Right lung (tissue), 10 donors: ENCODE measurements at places on chromosomes 5 and 9.

- DNase-seq = no peak
These were observed 395.9 kb downstream of the PSAT1 start for GRCh38 chr9:78692871-78693270.

DNA sequence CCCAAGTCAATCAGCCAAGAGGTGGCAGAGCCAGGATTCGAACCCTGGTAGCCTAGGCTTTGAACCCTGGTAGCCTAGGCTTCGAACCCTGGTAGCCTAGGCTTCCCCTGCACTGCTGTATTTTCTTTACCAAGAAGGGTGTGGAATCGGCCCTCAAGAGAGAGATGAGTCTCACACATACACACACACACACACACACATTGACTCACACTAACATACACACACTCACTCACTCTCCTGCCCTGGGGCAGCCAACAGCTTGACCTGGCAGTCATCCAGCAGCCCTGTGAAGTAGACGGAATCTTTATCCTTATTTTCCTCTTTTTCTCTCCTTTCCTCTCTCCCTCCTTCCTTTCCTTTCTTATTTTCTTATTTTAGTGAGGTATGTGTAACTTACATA lies 55.4 kb upstream of the RPL26L1 start:
- no peak for DNase-seq

DNA sequence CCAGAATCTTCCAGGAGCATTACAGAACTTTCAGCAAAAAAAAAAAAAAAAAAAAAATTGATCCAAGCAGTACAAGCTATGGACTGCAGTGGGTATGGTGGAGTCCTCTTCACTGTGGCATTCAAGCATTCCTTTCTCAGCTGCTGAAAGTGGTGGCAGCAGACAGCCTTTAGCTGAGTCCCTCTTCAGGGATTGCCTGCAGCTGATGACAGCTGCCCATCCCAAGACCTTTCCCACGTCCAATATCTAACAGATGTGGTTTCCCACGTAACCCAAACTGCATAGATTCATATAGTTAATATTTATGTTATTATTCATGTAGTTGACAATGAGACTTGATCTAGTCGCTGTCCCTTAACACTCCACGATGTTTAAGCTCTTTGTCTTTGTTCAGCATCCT lies 475.9 kb downstream of the TLE1 start:
- DNase-seq = no peak

DNA sequence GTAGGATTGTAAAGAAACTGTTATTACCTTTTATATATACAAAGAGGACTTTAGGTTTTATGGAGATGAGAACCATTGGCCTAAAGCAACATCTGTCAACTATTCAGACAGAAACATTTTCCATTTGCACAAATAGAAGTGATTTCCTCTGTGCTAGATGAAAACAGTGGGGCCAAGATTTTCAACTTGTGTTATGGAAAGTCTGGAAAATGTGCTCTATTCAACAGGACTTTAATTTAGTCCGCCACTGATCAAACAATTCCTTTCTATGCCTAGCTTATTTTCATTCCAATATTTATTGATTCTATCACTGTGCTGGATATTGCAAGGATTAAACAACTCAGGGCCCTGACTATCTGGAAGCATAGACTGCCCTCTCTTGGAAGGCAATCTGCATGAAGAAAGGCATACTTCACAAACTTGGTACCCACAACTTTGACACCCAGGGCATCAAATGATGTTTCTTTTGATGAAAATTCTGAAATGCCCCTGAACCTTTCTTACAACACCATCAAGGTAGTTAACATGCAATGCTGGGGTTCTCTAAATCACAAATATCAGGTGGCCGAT lies 126.6 kb upstream of the HMHB1 start:
- no peak for DNase-seq

DNA sequence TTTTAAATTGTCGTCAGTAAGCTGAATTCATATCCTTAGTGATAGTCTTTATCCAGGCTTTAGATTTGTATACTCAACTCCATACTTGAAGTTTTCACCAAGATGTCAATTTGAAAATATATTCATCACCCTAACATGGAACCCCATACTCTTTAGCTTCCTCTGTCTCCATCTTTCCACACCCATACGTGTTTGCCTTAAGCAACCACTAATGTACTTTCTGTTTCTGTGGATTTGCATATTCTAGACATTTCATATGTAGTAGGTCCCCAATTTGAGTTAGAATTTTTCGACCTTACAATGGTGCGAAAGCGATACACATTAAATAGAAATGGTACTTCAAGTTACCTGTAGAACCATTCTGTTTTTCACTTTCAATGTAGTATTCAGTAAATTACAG lies 65.2 kb downstream of the NSD1 start:
- no peak for DNase-seq

DNA sequence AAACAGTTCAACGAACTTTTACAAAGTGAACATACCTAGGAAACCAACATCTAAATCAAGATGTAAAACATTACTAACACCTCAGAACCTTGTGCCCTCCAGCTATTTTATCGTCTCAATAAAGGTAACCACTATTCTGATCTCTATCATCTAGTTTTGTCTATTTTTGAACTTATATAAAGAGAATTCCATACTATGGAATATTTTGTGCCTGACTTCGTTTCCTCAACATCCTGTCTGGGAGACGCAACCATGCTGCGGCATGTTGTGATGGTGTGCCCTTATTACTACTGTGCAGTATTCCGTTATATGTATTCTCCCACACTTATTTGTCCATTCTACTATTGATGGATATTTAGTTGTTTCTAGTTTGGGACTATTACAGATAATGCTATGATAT lies 99.2 kb downstream of the NR6A1 start:
- DNase-seq = no peak

- no peak for DNase-seq
These were observed 60.4 kb upstream of the RGMB start for GRCh38 chr5:98713027-98713426.

DNA sequence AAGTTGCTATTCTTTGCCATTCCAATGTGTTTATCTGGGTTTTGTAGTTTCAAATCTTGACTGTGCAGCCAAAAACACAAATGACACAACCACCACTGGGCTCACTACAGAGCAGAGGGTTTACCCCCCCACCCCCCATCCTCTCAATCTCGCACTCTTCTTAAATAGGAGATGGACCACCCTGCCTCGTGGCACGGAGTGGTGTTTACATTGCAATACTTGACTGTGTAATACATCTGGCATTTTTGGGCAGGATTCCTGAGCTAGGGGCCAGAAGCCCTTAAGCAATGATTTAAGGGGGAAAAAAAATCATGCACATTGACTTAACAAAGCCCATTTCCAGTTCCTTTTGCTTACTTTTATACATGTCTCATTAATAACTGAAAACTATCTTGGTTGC lies 19.0 kb downstream of the PTCH1 start:
- peak; percentile 92 for DNase-seq

DNA sequence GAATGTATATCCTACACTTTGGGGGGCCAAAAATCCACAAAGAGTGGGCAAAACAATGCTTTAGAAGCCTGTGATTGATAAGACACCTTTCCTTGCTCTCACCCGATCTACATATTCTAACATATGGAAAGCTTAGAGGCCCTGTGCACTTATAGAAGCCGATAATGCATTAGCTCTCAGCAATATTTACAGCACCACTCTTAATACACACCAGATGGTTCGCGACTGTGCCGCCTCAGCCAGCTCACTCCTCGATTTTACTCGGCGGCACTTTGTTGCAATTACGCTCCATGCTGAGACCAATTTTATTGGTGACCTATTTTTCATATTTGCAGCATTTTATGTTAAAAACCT lies 18.8 kb downstream of the NR2F1 start:
- no peak for DNase-seq

GRCh38 chr9:121698627-121699570 lies 47.5 kb downstream of the DAB2IP start:
- peak; percentile 55 for DNase-seq

GRCh38 chr5:93299681-93300308 lies 281.2 kb downstream of the NR2F1-AS1 start:
- no peak for DNase-seq

- no peak for DNase-seq
These were observed 58.1 kb downstream of the EBF1 start for GRCh38 chr5:159041444-159042198.

DNA sequence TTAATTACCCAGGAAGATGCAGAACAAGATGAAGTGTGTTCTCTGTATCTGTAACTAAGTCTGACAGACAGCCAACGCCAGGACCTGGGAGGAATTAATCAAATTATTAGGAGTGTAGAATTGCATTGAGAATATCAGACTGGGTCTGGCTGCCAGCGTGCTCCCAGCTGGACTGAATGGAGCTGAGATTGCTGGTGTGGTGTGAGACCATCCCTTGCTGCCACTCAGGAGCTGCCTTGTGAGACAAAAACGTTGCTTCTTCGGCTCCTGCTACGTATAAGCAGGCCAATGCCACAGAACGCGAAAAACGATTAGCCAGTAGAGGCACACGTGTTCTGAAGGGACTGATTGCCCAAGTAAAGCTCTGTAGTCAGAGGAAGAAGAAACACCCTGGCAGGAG lies 66.8 kb downstream of the AMBP start:
- no peak for DNase-seq

DNA sequence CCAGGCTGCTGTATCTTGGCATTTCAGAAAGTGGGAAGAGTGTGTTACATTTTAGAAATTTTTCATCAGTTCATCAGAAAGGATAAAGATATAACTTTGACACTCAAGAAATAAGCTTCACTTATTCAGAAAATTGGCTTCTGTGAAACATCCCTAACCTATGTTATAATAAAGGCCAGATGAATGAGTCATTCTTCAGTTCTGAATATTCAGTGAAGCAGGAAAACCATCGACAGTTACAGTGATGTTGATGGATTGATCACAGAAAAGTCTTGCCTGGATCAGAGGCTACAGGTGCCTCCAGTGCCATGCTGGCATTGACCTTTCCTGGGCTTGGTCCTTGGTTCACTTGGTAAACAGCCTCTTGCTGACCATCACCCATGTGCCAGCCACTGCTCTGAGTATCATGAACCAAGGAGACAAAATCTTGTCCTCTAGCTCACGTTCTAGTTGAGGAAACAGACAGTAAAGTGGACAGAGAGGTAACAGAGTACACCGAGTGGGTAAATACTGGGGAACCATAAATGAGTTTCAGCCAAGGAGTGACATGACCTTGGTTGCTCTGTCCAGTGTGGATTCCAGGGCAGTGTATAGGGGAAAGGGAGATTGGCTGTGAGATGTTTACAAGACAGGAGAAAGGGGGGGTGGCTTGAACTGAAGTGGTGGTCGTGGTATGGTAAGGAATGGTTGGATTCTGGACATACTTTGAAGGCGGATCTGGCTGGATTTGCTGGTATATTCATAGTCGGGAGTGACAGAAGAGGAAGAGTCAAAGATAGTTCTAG lies 98.6 kb downstream of the AMBP start:
- DNase-seq = no peak

GRCh38 chr9:133740911-133741310 lies 2.8 kb upstream of the SARDH start:
- no peak for DNase-seq

GRCh38 chr5:77167063-77167462 lies 43.4 kb upstream of the PDE8B start:
- DNase-seq = no peak

GRCh38 chr9:135310134-135310533 lies 169.4 kb upstream of the PPP1R26 start:
- DNase-seq = no peak

- DNase-seq = no peak
These were observed 25.2 kb upstream of the MAP1B start for GRCh38 chr5:72082048-72082447.

- DNase-seq = no peak
These were observed 5.8 kb upstream of the JAK2 start for GRCh38 chr9:4979239-4979638.

DNA sequence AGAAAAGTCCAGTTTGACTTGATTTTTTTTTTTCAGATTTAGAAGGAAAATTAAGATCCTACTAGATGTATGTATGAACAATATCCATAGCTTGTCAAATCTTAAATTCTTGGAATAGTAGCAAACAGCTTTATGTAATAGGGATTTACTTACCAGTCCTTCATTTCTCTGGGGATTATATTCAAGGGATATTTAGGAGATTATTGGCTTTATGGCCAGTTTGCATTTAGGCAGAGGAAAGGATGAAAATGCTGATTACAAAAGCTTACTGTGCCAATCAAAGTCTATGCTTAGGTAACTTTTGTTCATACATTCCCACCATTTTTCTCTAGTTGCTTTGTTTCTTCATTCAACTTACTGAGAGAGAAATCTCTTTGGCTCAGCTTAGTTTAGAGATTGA lies 47.9 kb downstream of the MAST4 start:
- no peak for DNase-seq

DNA sequence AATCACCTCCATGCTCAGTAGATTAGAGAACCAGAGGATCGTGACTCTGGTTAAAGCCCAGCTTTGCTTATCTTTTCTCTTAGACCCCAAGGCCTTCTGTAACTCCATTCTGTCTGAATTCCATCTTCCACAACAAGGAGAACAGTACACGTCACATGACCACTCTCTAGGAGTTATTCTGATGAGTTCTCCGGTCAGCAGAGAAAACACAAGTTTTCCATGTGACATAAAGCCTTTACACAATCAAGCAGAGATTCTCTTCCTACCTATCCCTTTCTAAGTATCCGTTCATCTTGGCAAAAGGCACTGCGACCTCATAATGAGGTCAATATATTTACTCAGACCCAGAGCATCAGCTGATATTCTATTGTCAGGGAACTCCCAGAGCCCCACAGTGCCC lies 112.3 kb downstream of the TRPM6 start:
- DNase-seq = no peak

GRCh38 chr5:107668154-107669095 lies 2.3 kb downstream of the EFNA5 start:
- DNase-seq = no peak

DNA sequence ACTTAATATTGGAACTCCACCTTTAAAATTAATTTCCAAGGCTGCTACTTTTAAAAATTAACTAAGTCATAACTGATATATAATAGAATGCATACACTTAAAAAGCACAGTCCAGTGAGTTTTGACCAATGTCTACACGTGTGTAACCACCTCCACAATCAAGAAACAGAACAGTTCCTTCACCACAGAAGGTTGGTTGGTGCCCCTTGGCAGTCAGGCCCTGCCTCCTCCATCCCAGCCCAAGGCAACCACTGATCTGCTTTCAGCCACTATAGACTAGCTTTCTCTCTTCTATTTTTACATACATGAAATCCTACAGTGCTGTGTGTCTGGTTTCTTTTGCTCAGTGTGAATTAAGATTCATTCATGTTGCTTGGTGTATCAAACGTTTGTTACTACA lies 215.2 kb downstream of the CRB2 start:
- no peak for DNase-seq

DNA sequence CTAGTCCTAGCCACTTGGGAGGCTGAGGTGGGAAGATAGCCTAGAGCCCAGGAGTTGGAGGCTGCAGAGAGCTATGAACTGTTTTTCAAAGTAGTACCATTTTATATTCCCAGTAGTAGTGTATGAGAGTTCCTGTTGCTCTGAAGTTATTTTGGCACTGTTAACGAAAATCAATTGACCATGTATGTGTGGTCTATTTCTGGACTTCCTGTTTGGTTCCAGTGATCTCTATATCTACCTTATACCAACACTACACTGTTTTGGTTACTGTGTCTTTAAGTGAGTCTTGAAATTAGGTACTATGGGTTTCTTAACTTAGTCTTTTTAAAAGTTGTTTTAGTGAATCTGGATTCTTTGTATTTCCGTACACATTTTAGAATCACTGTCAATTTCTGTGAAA lies 13.6 kb downstream of the SLF1 start:
- DNase-seq = no peak

- no peak for DNase-seq
These were observed 131.8 kb upstream of the FBN2 start for GRCh38 chr5:128669803-128670202.
